ENCODE measurements at places on chromosomes 6 and 20.
A peak's percentile ranks its signal among the peaks of the same experiment; 100 is the strongest.

GRCh38 chr6:144177726-144178125 lies 27.4 kb downstream of the STX11 start:
- no peak for DNase-seq

DNA sequence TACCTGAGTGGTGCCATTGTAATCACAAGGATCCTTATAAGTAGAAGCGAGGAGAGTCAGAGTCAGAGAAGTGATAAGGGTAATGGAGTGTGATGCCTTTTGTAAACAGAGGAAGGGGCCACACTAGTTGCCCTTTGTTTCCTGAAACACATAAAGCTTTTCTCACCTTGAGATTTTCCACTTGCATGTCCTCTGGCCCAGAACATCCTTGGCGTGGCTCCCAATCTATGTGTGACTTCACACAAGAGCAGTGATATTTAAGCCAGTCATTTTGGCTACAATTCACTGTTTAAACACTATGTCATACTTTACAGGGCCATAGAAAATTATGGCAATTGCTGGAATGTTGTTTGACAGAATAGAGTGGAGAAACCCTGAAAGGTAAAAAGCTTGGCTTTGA lies 121.2 kb upstream of the BTN3A2 start:
- DNase-seq: no peak

- DNase-seq: no peak
Measured at GRCh38 chr6:49892280-49892679, 25.9 kb upstream of the CRISP1 start.

- no peak for DNase-seq
Measured at GRCh38 chr20:21381619-21382018, 15.7 kb downstream of the NKX2-4 start.

GRCh38 chr20:23585808-23586734 lies 17.8 kb upstream of the CST9L start:
- DNase-seq: no peak

- DNase-seq: no peak
Measured at GRCh38 chr6:154345811-154346210, 10.8 kb downstream of the IPCEF1 start.

DNA sequence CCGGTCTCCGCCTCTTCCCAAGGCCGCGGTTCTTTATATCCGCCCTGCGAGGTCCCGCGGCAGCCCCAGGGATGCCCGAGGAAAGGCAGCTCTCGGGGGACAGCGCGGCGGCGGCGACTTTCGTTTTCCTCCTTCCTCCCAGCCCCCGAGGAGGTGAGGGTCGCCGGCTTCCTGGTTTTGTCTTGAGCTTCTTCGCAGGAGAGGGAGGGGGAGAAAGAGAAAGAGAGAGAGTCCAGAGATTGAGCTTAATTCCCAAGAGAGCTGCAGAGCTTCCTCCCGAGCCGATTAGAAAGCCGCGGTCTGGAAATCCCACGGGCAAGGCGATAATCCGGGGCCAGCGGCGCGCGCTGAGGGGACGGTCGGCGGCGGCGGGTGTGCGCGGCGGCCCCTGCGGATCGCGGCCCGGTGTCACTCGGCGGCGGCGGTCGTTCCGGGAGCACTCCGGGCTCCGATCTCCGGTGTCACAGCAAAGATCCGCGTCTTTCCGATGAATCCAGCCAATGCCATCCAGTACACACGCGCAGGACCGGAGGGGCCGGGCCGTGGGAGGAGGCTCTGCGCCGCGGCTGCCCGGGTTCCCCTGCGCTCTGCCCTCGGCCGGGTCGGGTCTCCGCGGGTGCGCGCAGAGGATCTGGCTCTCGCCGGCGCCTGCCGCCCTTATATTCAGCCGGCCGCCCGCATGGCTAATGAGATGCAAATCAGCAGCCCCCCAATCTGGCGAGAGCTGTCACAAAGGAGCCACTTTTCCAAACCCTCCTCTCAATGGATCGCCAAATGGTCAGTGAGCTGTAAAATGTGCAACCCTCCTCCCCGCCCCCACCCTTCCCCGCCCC lies at the start of gene DLL1:
Gene DLL1 (minus strand): TSS at position 783 of the 833 bp plus-strand sequence. CDS start 939 bp downstream, outside the sequence.
- no peak for DNase-seq

DNA sequence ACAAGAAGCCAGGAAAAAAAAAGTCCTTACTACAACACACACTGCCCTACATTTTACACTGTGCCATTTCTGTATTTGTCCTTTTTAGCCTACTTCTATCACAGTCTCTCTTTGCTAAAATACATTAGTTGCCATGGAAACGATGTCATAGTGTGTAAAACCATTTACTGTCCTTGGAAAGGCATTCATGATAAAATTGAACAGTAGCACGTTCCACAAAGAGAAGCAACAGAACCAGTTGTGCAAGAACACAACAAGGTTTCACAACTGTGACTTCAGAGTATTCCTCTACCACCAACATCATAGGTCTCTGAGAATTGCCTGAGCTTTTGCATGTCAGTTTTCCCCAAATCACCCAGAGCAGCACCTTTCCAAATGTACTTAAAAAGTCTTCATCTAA lies 20.5 kb downstream of the FYN start:
- DNase-seq: no peak

DNA sequence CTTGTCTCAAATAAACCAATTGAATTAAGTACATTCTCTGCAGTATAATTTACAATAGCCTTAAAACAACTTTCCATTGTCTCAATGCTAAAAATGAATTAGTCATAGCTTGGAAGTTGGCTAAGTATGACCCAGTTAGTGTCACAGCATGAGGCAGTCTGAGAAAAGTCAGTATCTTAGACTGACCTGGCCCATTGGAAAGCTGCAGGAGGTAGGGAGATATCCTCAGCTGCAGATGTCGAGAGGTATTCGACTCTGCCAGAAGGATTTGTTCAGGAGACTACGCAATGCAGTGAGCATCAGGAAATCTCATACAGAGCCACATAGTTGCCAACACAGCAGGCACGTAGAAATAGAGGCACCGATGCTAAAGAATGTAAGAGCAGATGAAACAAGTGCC lies 350.9 kb upstream of the NRSN1 start:
- no peak for DNase-seq

DNA sequence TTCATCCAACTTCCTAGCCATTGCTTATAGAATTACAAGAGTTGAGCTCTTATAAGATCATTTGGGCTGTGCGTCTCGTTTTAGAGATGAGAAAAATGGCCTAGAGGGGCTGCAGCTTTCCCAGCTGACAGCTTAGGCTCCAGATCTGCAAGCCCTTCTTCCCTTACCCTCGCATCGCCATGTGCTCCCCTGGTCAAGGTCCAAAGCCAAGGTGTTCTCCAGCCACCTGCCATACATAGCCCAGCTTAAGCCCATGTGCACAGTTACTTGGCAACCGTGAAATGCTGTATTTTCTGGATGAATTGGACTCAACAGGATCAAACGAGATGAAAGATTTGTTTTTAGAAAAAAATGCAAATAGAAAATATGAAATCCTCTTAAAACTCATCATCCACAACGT lies 7.9 kb downstream of the MAP3K4 start:
- DNase-seq: no peak

DNA sequence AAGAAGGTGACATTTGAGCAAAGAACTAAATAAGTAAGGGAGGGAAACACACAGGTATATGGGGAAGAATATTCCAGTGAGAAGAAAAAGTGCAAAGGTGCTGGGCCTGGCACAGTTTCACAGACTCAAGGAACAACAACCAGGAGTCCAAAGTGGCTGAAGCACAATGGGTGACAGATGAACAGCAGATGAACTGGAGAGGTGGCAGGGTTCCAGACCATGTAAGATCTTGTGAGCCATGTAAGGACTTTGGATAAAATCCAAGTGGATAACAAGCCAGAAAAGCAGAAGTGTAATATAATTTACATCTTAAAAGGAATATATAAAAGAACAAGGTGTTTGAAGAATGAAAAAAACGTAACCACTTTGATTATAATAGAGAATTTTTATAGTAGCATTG lies 87.9 kb downstream of the MMS22L start:
- DNase-seq: no peak

DNA sequence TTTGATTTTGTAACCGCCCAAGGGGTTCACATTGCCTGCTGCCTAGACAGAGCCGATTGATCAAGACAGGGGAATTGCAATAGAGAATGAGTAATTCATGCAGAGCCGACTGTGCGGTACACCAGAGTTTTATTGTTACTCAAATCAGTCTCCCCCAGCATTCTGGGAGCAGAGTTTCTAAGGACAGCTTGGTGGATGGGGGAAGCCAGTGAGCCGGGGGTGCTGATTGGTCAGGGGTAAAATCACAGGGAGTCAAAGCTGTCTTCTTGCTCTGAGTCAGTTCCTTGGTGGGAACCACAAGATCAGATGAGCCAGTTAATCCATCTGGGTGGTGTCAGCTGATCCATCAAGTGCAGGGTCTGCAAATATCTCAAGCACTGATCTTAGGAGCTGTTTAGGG lies 60.0 kb upstream of the EZR start:
- no peak for DNase-seq

DNA sequence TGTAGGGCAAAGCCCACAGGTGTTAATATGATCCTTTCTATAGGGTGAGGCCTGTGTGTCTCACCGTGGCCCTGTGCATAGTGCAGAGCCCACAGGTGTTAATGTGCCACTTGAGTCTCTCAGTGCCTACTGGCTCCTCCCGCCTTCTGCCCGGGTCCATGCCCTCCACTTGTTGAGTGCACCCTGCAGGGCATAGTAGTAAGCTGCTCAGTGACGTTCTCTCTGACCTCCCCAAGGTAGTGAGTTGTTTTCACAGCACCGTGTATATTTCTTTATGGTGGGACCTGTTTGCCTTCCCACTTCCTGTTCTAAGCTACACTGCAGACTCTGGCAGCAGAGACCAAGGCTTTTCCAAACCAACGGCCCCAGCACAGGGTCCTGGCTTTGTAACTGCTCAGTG lies 64.5 kb upstream of the SLC22A1 start:
- DNase-seq: no peak

- DNase-seq: no peak
Measured at GRCh38 chr20:61285152-61285645, 33.1 kb downstream of the CDH4 start.

GRCh38 chr20:24994470-24995368 lies 2.2 kb upstream of the APMAP start:
- DNase-seq: peak; percentile 75

GRCh38 chr20:44963325-44964215 lies 2.7 kb upstream of the STK4 start:
- DNase-seq: no peak

GRCh38 chr6:90303039-90303438 lies 6.4 kb upstream of the BACH2 start:
- DNase-seq: no peak

GRCh38 chr20:17843246-17844132 lies 125.1 kb downstream of the SNX5 start:
- DNase-seq: no peak

DNA sequence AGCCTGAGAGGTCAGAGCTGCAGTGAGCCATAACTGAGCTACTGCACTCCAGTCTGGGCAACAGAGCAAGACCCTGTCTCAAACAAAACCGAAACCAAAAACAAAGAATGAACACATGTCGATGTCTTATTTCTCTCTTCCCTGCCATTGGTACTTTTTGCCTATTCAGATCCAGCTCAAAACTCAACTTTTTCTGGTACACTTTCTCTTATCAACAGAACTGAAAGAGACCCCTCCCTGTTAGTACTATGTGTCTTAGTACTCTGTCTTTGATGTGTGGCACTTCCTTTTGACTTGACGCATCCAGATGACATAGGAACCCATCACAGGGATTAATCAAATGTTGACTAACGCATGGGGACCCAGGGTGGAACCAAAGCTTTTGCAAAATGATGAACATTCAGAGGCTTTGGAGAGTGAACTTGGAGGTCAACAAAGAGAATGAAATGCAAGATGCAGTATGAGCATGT lies 44.8 kb downstream of the AKAP12 start:
- DNase-seq: no peak

DNA sequence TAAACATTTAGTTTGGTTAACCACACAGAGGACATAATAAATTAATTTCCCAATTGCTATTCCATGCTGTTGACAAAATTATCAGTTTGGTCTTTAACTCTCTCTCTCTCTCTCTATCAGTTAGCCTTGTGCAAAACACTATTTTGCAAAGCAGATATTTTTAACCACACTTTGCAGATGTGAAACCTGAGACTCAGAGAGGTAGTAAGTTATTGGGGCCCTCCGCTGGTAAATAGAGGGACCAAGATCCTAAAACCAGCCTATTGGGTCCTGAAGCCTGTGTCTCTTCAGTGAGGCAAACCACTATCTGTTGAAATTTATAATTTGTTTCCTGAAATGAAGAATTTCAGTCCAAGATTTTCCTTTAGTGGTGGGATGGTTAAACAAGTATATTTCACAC lies 231.0 kb downstream of the SOD2 start:
- DNase-seq: no peak

- DNase-seq: no peak
Measured at GRCh38 chr6:105204768-105205167, 25.0 kb upstream of the POPDC3 start.

- DNase-seq: no peak
Measured at GRCh38 chr6:42834056-42834455, 45.4 kb upstream of the RPL7L1 start.

DNA sequence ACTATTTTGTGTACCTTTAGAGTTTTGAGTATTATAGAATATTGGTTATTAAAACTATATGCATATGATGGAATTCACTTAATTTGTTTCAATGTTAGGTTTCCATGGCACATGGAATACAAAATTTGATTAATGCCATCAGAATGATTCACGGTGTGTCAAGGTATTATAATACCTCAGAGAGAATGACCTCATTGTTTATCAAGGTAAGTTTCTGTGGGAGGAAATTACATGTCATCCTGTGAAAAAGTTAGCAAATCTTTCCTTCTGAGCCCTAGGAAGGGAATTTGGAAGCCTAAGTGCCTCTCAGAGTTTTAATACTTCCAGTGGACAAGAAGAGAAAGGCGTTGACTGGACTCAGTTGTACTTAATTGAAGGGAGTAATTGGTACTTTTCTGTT lies 40.8 kb downstream of the DNAH8 start:
- no peak for DNase-seq

- DNase-seq: no peak
Measured at GRCh38 chr6:34281702-34282334, 33.0 kb upstream of the SMIM29 start.

DNA sequence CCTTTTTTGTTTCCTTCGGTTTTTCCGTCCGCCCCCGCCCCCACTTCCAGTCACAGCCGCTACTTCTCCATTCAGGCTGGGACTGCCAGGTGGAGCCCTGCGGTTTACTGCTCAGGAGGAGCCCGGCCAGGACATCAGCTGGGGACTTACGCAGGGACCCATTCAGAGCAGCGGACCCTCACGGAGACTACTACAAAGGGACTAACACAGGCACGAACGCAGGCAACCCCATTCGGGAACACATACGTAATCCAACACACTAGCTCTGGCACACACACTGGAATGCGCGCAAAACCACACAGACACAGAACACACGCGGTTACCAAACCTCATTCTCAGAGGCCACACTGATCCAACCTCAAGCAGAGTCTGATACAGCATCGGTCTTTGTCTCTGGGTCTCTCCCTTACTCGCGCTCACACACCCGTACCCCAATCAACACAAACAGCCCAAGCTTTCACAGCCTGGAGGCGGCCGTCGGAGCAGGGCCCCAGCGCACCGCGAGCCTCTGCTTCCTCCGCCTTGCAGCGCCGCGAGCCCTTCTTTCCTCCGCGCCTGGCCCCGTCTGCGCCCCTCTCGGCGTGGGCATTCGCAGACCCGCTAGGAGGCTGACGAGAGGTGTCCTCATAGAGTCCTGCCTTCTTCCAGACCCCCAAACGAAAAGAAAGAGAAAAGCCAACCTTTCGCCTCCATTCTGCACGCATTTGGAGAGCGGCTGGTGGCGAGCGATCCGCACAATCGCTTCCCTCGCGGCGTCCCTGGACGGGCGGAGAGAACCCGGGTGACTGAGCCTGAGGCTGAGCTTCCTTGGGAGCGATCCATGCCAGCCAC lies 1.1 kb upstream of the SLC32A1 start:
- no peak for DNase-seq

- DNase-seq: no peak
Measured at GRCh38 chr6:162576016-162576415, 151.6 kb downstream of the PRKN start.

GRCh38 chr6:39043776-39044175 lies 4.8 kb upstream of the GLP1R start:
- DNase-seq: no peak
